Kidney tubule cell (primary cell): ENCODE measurements at places on chromosomes 16 and 17.

- peak; percentile 53 for DNase-seq
Observed at GRCh38 chr16:72203401-72203800, 31.4 kb upstream of the PMFBP1 start.

DNA sequence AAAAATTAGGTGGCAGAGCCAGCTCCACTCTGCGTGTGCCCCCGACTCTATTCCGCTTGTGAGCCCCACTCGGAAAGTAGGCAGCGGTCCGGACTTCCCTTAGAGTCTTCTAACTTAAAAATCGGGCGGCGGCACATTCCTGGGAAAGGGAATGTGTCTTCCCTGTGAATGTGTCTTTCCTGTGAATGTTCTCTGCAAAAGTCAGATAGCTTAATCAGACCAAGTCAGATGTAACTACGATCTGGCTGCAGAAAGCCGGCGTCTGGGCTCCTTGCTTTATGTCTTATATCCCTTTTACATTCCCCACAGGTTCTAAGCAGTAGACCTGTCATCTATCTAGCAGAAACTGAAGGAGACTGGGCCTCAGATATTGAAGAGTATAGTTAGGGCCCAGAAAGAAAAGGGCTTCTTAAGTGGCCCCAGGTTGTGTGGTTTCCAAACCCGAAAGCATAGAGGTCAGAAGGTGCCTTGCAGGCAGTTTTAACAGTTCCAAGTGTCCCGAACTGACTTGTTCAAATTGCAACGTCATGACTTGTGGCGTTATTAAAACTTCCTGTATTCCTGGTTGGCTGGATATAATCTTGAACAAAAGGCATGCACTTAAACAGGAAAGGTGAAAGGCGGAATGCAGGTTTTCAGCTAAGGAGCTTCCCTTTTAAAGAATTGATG, 601 bp downstream of the PHKB start:
- peak; percentile 81 for DNase-seq

DNA sequence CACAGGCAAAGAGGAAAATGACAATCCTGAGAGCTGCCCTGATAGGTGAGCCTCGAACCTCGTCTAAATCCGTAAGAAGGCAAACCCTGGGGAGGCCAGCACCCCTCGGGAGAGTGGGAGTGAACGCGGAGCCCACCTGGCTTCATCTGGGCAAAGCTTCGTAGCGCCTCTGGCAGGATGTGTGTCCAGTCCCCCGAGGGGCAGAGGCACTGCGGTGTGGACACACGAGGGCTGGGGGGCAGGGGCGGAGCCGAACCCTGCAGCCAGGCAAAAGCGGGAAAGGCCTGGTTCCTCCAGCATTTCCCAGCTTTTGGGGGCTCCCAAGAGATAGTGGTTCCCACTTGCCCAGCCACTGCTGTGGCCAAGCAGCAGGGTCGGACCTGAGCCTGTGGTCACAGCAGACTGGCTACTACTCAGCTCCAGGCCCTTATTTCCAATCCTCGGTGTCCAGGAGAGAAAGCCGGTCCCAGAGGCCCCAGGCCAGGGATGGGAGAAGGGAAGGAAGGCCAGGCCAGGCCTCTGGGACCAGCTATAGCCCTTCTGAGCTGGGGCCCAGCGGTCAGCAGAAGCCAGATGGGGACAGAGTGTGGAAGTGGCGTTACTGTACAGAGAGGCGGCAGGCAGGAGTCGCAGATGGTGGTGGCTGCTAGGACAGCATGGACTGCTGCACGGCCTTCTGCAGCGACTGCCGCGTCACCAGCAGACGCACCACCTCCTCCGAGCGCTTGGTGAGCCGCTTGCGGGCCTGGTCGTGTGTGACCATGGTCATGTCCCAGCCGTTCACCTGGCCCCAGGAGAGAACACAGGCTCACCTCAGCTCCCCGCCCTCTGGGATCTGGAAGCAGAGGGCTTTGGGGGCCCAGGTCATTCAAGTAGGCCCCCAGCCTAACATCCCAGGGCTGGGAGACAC, 5.0 kb downstream of the TAX1BP3 start:
- DNase-seq = no peak

DNA sequence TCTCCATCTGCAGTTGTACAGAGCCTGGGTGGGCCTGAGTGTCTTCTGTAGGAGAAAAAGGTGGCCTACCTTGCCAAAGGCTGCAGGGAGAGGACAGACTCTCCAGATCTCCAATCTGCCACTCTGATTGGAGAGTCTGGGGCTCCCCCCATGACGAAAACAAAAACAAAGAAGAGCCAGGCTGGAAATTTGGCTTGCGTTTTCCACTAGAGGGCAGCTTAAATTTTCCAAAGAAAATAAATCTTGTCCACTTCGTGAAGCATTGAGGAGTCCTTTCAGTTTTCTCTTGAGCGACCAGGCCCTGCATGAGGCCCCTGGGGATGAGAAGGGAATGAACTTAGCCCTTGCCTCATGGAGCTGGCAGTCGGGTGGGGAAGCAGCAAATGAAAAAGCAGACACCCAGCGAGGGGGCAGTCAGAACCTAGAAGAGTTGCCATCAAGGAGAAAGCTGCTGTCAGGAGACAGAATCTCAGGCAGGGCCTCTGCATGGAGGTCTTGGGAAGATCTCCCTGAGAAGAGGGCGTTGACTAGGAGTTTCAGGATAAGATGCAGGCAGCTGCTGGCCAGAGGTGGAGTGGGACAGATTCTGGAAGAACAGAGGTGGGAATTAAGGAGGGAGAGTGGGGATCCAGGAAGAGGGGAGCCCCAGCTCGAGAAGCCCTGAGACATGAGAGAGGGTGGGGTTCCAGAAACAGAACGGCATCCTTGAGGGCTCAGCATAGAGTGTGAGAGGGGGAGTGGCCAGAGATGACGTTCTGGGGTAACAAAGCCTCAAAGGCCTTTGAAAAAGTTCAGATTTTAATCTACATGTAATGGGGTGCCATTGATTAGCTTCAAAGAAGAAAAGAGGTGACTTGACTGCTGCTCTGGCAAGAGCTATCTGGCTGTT, 8.4 kb upstream of the SHCBP1 start:
- DNase-seq = peak; percentile 39

- no peak for DNase-seq
Observed at GRCh38 chr16:84288902-84289301, 5.8 kb upstream of the WFDC1 start.
